Omental fat pad (tissue), 4 donors: ENCODE measurements at places on chromosomes 5 and 9. TPM values are rescaled to one million over a fixed set of nuclear protein-coding genes. Genes with fewer than 3 reads are reported as not detected.

DNA sequence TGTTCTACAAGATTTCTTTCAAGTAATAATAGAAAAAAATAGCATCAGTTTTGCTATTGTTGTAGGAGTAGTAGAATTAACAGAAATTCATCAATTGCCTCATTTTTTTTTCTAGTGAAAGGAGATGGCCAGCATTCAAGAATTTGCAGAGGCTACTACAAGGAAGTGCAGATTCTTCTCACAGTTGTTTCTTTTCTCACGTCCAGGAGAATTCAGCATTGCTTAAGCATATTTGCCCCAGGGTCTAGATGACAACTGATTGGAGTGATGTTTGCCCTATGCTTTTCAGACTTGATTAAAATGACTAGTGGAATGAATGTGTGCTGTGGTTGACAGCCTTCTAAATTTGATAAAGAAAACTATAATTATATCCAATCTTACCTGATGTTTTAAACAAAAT lies 46.6 kb upstream of the SLC12A2 start:
- no peak for DNase-seq

- DNase-seq, result no peak
Measured at GRCh38 chr9:137763271-137763955, 114.2 kb upstream of the CACNA1B start.

The ECM2 gene
- total RNA-seq, result 45.6 TPM

The SLC46A2 gene
- total RNA-seq, result not detected
